ENCODE measurements at places on chromosomes 2 and 18. TPM values are rescaled to one million over a fixed set of nuclear protein-coding genes. Genes with fewer than 3 reads are reported as not detected.

DNA sequence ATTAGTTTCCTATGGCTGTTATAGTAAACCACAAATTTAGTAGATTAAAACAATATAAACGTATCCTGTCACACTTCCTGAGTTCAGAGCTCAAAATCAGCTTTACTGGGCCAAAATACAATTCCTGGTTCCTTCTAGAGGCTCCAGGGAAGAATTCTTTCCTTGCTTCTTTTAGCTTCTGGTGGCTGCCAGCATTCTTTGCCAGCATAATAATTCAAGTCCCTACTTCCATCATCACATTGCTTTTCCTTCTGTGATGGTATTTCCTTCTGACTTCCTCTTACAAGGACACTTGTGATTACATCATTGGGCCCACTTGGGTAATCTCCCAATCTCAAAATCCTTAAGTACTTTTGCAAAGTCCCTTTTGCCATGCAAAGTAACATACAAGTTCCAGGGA, 40.6 kb downstream of the MOB4 start:
- DNase-seq, result no peak

GRCh38 chr18:37389684-37390368, 175.8 kb downstream of the CELF4 start:
- no peak for DNase-seq

- DNase-seq, result no peak
These were observed 68.8 kb upstream of the PIK3C3 start for GRCh38 chr18:41886126-41886807.

DNA sequence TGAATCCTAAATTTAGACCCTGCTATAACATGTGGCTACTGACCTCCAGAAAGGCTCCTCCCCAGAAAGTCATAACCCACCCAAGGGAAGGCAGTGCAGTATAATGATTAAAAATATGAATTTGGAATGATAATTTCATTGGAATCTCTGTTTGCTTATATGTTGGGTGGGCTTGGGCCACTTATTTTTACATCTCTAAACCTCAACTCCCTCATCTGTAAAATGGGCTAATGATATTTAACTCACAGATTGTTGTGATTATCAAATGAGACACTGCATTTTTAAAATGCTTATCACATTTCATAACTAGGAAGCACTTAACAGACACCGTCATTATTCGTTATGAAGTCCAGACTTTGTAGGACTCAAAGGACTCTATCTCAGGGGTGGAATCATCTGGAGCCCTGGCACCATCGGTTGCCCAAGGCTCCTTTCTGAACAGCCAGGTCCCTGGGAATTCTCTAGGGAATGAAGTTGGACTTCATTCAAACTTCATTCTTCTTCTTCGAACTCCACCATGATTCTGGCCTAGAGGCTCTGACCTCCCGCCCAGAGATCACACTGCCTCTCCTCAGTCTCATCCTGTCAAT, 33.1 kb upstream of the RMDN2 start:
- DNase-seq, result no peak

GRCh38 chr2:177291701-177292100, 27.2 kb upstream of the NFE2L2 start:
- no peak for DNase-seq

DNA sequence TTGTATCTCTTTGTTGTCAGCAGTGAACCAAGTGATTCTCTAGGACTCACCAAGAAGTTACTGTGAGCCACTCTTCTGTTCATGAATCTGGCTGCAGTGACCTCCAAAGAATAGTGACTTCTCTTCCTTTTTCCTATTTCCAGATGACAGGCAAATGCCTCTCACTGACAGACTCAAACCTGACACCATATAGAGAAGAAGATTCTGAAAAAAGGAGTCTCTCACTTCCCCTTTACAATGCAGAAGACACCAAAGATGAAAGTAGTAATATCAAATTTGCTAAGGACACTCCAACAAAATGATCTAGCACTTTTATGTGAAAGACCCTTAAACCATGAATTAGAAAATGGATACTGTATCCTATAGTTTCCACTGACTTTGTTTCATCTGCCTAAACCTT, 44.4 kb upstream of the SETBP1 start:
- no peak for DNase-seq

GRCh38 chr2:127685410-127686080, 10.2 kb upstream of the LIMS2 start:
- DNase-seq, result no peak

DNA sequence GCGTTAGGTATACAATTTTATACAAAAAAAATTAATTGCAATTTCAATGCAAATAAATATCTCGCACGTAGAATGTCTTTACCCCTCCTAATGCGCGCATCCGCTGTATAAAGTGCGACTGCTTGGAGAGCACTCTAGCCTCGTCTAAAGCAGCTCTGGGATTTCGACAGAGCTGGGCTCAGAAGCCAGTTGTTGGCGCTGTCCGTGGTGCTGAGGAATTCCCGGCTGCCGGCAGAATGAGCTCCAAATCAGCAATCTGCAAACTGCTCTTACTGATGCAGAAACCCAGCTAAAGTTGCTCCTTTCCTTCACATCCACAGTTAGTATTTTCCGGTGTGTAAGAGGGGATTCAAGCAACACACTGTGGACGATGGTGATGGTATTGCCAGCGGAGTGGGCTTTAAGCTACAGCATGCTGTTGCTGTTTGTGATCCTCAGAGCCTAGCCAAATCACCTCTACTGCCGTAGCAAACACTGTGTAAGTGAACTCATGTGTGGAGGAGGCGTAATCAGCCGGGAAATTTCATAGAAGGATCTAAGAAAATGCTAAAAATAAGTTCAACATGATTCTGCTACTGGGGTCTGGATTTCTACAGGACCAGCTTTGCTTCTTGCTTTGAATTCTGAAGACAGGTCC, at the start of gene VWC2L:
VWC2L (plus strand) TSS at position 137 of the 637 bp plus-strand sequence. CDS start 3,140 bp downstream, outside the sequence.
- DNase-seq, result peak; percentile 25

DNA sequence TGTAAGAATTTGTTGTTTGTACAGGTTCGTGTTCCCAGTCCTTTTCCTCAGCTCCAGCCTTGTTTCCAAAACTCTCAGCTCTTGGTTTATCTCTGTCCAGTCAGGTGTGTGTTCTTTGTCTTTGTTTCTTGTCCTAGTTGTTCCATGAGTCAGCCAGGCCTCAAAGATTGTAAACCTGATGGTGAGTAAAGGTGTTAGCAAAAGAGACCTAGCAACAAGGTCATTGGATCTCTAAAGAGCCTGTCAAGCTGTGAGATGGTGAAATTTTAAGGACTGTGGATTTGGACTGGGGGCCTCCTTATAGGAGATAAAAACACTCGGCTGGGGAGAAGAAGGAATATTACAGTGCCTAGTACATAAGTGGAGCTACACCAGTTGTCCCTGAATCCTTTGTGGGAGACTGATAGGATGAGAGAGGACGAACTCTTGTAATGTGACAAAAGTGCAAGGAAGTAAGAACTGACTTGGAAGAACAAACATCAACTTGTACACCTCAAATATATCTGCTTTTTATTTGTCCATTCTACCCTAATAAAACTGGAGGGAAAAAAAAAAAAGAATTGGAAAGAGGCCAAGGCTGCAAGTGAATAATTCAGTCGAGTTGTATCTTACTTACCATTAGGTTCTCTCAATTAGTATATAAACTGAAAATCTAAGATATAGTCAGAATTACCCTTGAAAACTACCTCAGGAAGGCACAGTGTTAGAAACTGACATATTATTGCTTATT, 37.2 kb downstream of the ITGA6 start:
- no peak for DNase-seq

- no peak for DNase-seq
These were observed 174.7 kb downstream of the DNER start for GRCh38 chr2:229539628-229540027.

GRCh38 chr2:159119652-159120257, 151.3 kb downstream of the TANC1 start:
- no peak for DNase-seq

- DNase-seq, result no peak
These were observed 71.1 kb upstream of the MAP4K3 start for GRCh38 chr2:39508198-39508597.

- DNase-seq, result no peak
These were observed 208.7 kb upstream of the RASGRP3 start for GRCh38 chr2:33267756-33268155.

DNA sequence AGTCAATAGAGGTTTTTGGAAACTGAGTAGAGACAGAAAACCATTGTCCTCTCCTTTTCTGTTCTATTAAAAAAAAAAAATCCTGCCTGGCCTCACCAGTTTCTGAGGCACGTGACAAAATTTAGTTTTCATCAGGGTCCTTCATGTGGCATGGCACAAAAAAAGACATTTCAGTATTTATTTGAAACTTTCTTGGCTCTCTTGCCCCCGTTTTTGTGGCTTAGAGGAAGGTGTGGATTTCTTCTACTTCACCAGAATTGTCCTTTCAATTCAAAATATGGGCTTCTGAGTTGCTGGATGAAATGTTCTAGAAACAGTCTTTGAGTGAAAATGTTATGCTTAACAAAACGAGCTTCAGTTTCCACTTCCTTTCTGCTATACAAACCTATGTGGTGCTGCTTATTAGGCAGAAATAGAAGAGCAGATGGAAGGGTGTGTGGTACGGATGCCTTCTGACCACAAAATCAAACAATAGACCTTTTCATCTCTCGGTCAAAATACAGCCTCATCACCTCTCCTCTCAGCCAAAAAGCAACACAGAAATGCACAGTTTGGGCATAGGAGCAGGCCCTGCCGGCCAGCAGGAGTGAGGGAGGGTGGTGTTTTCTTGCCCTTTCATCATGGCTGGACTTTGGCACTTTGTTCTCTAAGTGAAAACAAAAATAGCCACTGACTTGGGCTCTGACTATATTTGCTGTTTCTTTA, 89.2 kb downstream of the SH3RF3 start:
- no peak for DNase-seq

GRCh38 chr2:171460537-171460936, 26.5 kb downstream of the DCAF17 start:
- DNase-seq, result no peak

DNA sequence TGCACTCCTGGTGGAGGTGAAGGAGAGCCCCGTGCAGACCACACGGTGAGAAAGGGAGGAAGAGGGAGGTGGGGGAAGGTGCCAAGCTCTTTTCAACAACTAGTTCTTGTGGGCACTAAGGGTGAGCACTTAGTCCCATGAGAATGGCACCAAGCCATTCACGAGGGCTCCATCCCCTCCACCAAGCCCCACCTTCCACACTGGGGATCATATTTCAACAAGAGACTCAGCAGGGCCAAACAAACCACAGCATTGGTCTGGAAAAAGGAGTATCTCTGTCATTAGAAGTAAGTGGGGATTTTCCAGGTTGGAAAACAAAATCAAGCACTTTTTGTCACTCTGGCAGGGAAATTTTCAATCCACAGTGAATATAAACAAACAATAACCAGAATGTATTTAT, 38.4 kb downstream of the ZAP70 start:
- DNase-seq, result no peak

- no peak for DNase-seq
These were observed 662.9 kb downstream of the IRS1 start for GRCh38 chr2:226136739-226137138.

DNA sequence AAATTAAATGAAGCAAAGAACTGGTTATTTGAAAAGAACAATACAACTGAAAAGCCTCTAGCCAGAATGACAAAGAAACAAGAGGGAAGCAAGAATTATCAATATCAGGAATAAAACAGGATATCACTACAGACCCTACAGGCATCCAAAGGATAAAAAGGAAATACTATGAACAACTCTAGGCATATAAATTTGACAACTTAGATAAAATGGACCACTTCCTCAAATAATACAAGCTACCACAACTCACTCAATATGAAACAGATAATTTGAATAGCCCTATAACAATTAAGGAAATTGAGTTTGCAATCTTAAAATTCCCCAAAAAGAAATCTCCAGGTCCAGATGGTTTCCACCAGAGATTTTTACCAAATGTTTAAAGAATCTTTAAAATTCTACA, 19.8 kb downstream of the RPRD1A start:
- DNase-seq, result no peak

- DNase-seq, result no peak
These were observed 305.2 kb downstream of the CDH2 start for GRCh38 chr18:27871726-27872125.

GRCh38 chr2:226307487-226308322, 491.9 kb downstream of the IRS1 start:
- DNase-seq, result peak; percentile 19

GRCh38 chr18:60585670-60586069, 213.1 kb upstream of the MC4R start:
- DNase-seq, result no peak

DNA sequence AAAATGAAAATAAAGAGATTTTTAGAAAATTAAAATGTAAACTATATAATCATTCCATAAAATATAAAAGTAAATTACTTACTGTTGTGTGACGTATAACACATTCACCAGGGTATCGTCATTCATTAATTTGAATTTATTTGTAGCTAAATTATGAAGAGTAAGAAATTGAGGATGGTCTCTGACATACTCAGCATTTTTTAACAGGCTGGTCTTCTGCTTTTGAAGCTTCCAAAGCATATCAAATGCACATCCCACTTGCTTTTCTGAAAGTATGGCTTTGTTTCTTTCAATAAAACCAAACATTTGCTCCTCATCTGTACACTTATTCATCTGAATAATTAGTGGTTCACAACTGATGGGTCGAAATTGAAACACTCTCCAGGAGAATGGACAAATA, 2.1 kb downstream of the FASTKD1 start:
- DNase-seq, result no peak

DNA sequence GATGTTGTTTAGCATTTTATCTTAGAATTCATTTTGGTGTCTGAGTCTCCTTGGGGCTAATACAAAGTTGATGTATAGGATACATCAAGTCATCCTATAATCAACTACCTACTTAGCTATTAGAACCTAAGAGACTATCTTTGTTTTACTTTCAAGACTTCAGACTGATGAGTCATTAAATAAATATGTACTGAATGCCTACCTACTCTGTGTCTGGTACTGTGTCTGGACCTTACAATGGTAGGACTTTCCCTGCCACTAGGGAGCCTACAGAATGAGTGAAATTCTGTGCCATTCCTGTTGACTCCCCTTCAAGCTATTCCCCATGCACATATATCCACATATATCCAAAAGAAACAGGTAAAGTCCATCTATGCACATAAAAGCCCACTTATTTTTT, 114.5 kb downstream of the ERBB4 start:
- DNase-seq, result peak; percentile 2

- no peak for DNase-seq
These were observed 36.9 kb upstream of the NT5C1B start for GRCh38 chr2:18626256-18626668.

Gene LYG2
- total RNA-seq, result not detected

Gene ANKRD30B
- total RNA-seq, result 0.17 TPM

Gene DYSF
- total RNA-seq, result 6.3 TPM

Gene SLC23A3
- total RNA-seq, result not detected

Gene DNER
- total RNA-seq, result 2.7 TPM

Gene RSAD2
- under 0.01 TPM for total RNA-seq

Gene FOXD4L1
- not detected for total RNA-seq

Gene DLX2
- total RNA-seq, result 0.12 TPM

Gene LIMS4
- 2.0 TPM for total RNA-seq

Gene IL36A
- total RNA-seq, result not detected

Gene UNC80
- total RNA-seq, result not detected

Gene UPP2
- not detected for total RNA-seq

Gene LIPG
- total RNA-seq, result 173 TPM

Gene CFAP65
- 1.1 TPM for total RNA-seq

Data from epithelial cell of proximal tubule (primary cell).